ENCODE measurements at places on chromosomes 4 and X. TPM values are rescaled to one million over a fixed set of nuclear protein-coding genes. Genes with fewer than 3 reads are reported as not detected.

Gene LDOC1
- total RNA-seq, result 5.5 TPM

DNA sequence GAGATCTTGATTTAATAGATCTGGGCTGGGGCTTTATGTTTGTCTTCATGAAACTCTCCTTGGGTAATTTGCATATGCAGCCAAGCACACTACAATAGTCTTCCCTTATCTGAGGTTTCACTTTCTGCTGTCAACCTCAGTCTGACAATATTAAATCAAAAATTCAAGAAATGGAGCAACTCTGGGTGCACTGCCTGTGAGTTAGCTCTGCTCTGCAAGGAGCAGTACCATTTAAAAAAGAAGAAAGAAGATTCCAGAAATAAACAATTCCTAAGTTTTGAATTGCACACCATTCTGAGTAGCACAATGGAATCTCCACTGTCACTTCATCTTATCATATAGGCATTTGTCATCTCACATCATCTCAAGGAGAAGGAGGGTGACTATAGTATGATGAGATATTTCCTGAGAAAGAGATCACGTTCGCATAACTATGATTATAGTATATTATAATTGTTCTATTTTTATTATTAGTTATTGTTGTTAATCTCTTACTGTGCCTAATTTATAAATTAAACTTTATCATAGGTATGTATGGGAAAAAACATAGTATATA lies 9.4 kb downstream of the FNIP2 start:
- no peak for DNase-seq

DNA sequence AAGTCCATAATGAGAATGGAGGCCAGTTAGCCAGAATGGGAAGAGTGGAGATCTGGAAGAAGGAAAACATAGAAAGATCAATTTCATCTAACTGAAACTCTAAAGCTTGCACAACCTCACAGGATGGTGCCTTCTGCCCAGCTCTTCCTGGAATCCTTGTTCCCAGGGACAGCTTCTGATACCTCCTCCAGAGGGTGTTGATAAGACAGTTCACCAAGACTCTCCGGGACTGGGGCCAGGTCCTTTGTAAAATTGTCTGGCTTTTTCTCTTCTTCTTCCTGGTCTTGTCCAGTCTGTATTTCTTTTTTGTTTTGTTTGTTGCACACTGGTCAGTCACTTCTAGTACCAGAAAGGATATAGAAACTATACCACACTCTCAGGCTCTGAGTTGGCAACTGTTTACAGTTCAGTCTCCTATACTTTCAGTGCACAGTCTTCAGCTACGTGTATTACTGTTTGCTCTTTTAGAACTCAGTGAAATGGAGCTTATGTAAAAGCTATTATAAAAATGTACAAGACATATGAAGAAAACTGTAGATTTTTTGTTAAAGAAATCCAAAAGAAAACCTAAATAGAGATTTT lies 142.8 kb upstream of the RPL34 start:
- DNase-seq, result no peak

GRCh38 chr4:10688846-10689245 lies 4.3 kb upstream of the CLNK start:
- DNase-seq, result no peak

Gene RAI2
- not detected for total RNA-seq

DNA sequence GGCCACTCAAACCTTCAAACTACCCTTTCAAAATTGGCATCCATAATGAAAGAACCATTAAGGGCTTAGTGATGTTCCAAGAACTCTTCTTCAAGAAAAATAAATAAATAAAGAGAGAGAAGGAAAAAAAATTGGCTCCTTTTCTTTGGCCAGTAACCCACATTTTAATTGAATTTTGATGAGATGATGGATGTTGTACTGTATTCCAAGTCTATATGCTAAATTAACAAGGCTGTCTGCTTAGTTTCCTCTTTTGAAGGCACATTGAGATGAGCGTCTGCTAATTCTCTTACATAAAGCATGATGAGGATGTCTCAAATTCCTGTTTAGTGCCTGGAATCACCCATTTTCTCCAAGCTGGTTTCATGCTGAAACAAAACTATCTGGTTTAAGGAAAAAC lies 33.4 kb downstream of the PHOX2B start:
- DNase-seq, result no peak

Gene GPAT3
- total RNA-seq, result 0.76 TPM

Gene CFP
- total RNA-seq, result 0.91 TPM

Gene USP26
- not detected for total RNA-seq

GRCh38 chrX:106959901-106960300 lies 39.7 kb downstream of the CLDN2 start:
- DNase-seq, result no peak

Gene FAM47A
- total RNA-seq, result not detected

DNA sequence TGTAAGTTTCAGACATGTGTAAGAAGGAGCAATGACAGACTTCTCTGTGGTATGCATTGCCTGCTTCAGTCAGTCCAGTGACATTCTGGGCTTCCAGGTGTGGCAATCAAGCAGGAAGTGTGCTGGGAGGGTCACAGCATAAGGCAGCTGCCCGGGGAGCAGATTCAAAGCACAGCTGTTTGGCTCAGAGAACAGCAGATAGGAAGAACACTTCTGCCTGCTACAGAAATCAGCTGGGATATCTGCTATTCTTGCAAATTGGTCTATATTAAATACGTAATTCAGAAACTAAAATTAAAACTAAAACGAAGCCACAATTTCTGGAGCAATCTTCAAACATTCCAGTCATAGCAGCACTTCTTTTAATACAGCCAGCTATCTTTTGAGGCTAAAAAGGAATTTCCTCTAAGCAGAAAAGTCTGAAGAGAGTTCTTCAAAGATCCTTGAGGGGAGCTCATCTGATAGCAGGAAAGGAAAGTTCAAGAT lies 47.5 kb upstream of the GALNT7 start:
- no peak for DNase-seq

Gene TKTL2
- 0.11 TPM for total RNA-seq

Measured in activated B cell treated with CpG ODN at 0.5 μM for 24 hours (primary cell).